ENCODE measurements at places on chromosomes 2 and 18.
A peak's percentile ranks its signal among the peaks of the same experiment; 100 is the strongest.

DNA sequence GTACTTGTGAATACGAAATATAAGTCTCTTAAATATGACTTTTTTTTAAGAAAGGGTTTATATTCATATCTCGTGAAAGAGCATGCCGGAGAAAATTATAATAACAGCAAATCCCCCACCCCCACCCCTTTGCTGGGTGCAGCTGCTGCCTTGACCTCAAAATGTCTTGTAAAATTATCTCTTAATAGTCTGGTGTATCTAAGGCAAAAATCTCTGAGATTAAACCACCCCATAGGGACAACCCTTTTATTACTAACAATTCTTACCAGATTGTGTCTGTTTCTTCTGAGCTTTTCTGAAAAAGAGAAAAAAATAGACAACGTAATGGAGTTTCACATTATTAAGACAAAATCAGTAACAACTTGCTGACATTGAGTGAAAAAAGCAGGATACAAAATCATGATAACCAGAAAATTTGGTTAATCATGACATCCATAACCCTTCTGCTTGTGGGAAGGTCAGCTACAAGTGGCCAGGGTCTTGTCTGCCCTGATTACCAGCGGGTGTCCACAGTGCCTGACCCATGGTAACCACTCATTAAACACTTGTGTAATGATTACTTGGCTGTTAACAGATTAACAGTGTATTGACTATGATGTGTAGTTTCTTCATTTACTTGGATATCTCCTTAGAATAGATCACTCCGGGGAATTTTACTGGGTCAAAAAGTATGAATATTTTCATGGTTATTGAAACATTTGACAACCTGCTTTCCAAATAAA, 1.5 kb downstream of the STRADB start:
- DNase-seq, result no peak

- DNase-seq, result no peak
Observed at GRCh38 chr2:226526716-226527115, 272.9 kb downstream of the IRS1 start.

DNA sequence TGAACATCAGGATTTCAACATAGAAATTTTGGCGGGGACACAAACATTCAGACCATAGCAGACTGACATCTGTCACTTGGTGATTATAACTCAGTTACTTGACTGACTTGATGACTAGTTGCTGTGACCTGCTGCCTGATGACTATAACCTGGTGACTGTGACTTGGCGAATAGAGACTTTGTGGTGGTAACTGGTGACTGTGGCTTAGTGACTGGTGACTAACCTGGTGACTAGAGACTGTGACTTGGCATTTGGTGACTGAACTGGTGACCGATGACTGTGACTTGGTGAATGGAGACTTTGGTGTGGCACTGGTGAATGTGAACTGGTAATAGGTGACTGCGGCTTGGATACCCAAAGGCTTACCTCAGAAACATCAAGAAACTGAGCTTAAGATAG, 563.1 kb upstream of the FAM98A start:
- DNase-seq, result no peak

GRCh38 chr2:160491911-160492371, 1.7 kb downstream of the RBMS1 start:
- no peak for DNase-seq

DNA sequence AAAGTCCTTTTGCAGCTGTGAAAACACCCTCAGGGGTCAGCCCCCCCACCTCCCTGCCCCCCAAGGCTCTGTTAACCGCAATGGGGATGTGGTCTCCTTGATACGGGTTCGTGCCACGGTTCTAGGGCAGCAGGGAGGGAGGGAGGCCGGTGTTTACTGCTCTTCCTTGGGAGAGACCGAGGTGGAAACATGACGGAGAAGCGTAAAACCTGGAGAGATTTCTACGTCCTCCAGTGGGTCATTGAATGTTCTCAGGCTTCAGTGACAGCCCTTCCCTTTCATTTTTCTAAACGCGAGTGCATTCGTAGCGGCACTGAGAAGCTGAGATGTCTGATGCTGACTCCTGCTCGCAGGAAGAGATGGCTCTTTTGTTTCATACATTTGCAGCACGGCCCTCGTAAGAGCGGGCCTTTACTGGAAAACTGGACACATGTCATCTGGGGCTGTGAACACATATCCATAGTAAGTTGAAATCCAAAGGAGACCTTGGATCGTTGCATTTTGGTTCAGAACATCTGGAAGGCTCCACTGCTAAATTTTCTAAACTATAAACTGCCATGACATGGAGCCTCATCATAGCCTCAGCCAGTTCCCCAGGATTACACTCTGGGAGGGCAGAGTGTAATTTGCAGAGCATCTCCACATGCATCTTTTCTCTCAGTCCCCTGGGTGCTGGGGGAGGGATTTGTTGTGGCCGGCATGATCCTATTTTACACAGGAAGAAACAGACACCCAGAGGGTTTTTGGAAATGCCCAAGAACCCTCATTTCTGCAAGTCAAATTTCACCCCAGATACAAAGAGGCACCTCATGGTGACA, 40.6 kb upstream of the HDAC4 start:
- DNase-seq, result no peak

GRCh38 chr18:72375618-72376017, 168.5 kb downstream of the CBLN2 start:
- DNase-seq, result no peak

DNA sequence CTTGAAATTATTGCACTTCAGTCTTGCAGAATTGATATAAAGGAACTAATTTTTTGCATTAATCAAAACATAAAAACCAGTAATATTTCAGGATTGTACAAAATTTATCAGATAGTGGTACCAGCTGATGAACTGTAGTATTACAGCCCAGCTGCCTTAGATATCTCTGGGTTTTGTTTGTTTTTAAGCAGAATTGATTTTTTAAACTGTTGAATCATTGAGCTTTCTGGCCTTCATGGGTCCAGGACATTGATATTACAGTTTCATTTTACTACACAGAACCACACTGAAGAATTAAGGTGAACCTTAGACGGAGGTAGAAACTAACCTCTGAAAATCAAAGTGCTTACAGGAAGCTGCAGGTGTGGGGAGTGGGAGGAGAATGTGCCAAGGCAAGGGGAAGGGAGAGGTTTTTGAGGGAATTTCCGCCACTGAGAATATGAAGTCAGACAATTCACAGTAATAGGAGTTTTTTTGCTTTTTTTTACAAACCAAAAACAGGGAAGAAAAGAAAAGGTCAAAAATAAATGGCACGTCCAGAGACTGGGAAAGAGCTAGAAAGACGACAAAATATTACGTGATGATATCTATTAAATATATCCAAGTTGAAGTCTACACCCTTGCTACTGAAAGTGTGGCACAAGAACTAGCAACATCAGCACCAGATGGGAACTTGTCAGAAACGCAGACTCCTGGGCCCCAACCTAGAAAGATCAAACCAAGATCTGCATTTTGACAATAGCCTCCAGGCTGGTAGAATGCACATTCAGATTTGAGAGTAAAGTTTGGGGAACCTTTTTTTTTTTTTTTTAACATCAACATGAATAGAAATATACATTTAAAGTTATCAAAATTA, 40.8 kb upstream of the SPAG16 start:
- no peak for DNase-seq

GRCh38 chr2:25380586-25381375, 39.1 kb upstream of the DNMT3A start:
- no peak for DNase-seq

DNA sequence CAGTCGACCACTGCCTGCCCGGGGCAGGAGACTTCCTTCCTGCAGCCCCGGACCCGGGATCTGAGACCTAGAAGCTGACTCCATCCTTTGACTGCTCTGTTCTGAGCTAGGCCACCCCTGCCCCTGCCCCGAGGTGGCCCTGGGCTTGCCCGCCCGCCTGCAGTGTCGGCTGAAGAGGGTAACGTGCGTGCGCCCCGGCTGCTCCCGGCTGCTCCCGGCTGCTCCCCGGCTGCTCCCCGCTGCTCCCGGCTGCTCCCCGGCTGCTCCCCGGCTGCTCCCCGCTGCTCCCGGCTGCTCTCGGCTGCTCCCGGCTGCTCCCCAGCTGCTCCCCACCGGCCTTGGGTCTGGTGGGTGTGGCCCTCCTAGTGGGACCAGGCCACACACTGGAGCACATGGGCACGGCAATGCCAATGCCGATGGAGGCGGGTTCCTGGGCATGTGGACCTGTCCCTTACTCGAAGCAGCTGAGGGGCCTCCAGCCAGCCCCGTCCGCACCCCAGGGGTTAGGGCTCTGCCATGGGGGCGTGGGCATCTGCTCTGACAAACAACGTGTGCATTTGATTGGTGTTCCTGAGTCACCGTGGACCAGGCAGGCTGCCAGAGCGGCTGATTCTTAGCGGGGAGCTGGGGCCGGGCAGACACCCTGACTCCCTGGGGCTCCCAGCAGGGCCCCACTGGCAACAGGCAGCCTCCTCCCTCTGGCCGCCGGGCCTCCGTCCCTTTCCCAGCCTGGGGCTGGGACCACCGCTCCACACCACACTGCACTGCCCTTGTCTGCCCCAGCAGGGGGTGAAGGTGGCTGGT, 2.0 kb upstream of the GAL3ST2 start:
- no peak for DNase-seq

GRCh38 chr2:170930131-170930990, 1.3 kb downstream of the GORASP2 start:
- DNase-seq, result peak; percentile 30

DNA sequence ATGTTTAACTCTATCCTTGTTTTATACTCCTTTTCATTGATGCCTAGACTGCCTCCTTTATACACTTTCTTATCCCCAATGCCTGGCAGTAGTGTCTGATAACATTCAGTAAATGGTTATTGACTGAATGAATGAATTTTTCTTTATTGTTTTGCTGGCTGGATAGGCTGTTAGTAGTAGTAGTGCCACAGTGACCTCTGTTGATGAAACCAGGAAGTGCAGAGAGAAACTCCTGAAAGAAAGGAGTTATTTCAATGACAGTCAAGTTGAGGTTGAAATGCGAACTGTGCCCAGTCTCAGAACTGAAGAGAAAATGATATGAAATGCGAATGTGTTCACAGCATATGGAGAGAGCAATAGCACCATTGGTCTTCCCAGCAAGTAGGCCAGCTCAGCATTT, 26.8 kb upstream of the SLC9A2 start:
- no peak for DNase-seq

- DNase-seq, result no peak
Observed at GRCh38 chr2:239466755-239467271, 66.0 kb upstream of the HDAC4 start.

GRCh38 chr2:118731413-118731812, 116.0 kb downstream of the EN1 start:
- no peak for DNase-seq

DNA sequence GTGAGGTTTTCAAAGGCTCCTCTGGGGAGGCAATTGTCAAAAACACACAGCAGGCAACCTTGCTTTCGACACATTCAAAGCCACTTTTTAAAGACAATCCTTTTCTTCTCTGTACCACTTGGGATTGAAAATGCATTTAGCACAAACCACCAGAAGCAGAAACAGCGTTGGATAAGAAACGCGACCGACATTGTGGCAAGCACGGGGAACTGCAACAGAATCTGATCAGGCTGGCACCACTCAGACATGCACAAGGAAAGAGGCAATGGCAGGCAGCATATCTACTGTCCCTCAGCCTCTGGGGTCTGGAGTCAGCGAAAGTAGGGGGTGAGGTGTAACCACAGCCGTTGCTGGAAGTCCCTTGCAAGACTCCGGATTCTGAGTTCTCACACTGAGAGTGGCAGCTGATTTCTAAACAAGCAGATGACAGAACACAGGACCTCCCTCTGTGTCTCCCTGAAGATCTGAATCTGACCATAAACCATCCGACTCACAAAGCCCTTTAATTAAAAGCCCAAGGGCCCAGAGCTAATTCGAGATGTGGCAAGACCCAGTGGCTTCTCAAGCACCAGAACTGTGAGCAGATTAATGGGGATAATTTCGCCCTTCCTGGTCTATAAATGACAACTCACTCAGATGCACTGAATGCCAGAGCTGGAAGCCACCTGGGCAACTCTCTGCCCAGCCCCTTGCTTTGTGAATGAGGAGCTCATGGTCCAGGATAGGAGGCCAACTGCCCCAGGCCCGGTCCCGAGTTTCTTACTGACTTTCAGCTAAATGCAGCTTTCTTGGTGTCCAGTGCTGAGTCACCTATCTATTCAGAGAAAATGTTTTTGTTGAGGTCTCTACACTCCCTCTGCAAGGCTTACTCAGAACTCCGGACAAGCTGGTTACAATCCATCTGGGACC, 29.6 kb downstream of the CYRIA start:
- no peak for DNase-seq

DNA sequence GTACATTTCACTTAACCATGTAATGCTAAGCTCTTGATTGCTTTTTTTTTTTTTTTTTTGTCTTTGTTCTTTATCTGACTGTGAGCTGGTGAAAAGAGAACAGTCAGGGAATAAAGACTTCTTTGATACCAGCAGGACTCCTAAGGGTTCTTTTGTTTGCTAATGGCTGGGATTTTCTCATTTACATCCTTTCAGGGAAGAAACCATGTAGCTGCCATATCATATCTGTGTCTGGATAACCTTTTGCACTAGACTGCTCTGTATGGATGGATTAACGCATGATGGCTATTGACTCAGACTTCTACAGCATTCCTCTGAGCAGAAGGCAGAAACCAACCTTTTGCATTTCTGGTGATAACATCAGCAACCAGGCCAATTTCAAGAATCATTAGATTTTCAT, 504.0 kb downstream of the LRRTM4 start:
- no peak for DNase-seq

GRCh38 chr2:44929159-44929734, 12.3 kb upstream of the SIX3 start:
- no peak for DNase-seq

DNA sequence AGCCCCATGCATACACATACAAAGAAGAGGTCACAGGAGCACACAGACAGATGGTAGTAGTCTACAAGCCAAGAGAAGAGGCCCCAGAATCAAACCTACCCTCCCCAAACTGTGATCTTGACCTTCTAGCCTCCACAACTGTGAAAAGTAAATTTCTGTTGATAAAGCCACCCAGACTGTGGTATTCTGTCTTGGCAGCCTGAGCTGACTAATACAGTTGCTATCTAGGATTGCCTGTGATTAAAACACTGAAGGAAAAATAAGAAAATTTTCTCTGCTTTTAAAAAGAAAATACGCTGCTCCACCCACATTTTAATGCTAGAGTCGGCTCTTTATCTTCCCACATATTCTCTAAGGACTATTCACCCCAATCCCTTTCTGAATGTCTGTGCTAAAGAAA, 143.7 kb upstream of the TMEM200C start:
- no peak for DNase-seq

- no peak for DNase-seq
Observed at GRCh38 chr2:212549941-212550340, 11.3 kb upstream of the ERBB4 start.

GRCh38 chr2:130836501-130837174, at the start of gene ARHGEF4:
ARHGEF4 (plus strand) TSS chr2:130836914; CDS start chr2:130836954, 40 bp downstream.
- DNase-seq, result no peak

DNA sequence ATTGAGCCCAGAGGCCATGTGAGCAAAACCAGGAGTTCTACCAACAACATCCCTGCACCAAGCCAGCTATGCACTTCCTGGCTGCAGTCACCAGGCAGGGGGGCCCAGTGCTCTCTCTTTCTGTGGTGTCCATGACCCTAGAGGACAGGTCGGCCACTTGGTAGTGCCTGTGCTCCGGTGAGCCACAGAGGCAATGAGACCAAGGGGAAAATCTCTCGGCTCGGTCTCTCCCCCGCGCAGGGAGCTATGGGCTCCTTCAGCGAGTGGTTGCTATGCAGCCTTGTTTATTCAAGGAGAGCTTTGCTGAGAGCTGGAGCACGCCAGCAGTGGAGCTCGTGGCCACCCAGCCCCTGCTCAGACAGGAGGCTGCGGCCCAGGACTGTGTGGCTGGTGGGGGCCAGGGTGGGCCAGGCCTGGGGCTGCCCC, at the start of gene TOGARAM2:
TOGARAM2 (plus strand) TSS at position 283 of the 426 bp plus-strand sequence. CDS start 13,537 bp downstream, outside the sequence.
- no peak for DNase-seq

Data from stimulated activated CD4-positive, alpha-beta T cell treated with anti-CD3 and anti-CD28 coated beads, TNF-alpha, amount 100 ng/mL, for 48 hours (primary cell).